Stimulated activated CD4-positive, alpha-beta T cell treated with anti-CD3 and anti-CD28 coated beads, Interleukin-1b, Interleukin-23, amount 100 ng/mL, for 4 hours (primary cell): ENCODE measurements at places on chromosomes 5 and 9.

GRCh38 chr9:131608493-131609037, 63.2 kb downstream of the PRRT1B start:
- DNase-seq = no peak

GRCh38 chr9:38682713-38683112, 37.2 kb downstream of the FAM240B start:
- no peak for DNase-seq

GRCh38 chr5:113378514-113378913, 56.3 kb downstream of the TSSK1B start:
- no peak for DNase-seq

DNA sequence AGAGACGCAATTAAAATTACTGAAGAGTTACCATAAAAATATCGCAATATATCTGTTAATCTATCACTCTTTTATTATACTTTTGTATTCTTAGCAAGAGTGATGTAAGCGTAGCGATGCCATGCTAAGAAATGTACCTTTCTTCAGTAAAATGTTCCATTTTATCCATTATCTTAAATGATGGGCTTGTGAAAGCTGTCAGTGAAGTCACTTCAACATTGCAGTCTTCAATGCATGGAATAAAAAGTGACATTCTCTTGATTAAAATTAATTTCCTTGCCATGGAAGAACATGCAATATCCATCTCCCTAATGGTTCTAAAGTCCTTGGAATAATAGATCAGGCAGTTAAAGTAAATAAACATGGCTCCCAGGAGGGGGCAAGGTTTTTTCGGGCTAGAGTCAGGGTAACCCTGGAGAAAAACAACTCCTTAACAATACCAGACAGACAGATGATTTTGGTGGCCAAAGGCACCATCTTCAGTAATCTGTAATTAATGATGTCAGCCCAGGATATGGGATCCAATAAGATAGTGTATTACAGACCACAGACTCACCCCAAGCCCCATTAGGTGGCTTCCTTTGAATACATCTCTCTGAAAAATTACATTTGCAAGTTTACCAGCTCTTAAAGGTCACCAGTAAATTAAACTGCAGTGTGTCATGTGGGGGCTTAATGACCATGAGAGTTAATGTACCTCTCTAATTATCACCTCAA, 677.1 kb downstream of the DTWD2 start:
- DNase-seq = no peak

DNA sequence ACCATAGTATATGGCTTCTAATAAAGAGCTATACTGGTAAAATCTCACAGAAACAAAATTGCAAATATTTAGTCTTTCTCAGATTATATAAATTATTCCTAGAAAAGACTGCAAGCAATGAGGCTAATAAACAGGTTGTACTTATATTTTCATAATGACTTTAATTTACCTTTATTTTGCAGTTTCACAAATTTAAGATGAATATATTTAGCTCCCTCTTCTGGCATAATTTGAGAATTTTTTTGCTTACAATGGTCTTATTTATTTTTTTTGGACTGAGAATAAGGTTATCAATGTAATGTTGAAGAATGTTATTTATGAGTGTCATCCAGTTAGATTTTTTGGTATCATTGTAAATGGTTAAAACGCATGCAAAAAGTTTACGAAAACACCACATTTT, 56.7 kb downstream of the PIK3R1 start:
- no peak for DNase-seq

GRCh38 chr5:59140133-59140532, 557.3 kb downstream of the RAB3C start:
- no peak for DNase-seq

DNA sequence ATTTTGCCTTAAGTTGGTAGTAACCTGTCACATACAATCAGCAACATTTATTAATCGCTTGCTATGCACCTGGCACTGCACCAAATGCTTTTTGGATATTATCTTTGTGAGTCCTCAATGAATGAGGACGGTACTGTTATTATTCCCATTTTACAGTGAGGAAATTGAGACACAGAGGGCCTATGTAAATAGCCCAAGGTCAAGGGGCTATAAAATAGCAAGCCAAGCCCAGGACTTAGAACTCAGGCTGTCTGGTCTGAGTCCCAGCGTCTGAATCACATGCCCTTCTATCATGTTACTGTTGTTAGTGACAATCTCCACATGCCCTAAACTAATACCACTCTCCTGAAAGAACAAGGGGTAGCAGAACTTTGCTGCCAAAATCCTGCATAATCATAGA, 60.0 kb downstream of the ERAP1 start:
- DNase-seq = no peak

DNA sequence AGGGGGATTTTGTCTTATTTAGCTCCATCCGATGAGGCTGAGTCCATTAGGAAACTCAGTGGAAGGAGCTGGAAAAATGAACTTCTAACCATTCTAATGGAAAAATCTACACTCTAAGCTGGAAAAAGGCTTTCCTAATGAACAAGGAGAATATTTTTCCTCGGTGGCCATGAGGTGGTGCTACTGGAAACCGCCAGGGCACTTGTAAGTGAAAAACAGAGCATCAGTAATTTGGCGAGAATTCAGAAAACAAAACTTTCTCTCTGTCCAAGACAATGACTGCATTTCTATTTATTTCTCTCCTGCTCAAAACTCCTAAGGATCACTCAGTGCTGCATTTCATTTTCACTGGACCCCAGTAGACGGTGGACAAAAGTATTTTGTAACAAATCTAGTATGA, 237.6 kb downstream of the TENT4A start:
- no peak for DNase-seq

GRCh38 chr5:7644723-7645122, 206.2 kb downstream of the CFAP90 start:
- DNase-seq = no peak

DNA sequence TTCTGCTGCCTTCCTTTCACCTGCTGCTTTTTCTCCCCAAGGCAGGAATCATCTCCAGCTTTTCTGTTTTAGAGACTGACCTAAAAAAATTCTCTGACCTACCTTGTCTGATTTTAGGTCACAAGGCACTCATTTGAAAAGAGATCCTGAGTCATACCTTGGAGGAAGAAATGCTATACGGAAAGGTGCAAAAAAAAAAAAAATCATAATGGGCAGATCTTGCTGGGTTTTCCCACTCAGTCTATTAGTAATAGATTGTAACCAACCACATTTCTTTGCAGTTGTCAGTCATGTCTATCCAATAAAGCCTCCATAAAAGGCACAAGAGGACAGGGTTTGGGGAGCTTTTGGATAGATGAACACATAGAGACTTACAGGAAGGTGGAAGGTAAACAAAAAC, 70.0 kb downstream of the MTREX start:
- DNase-seq = no peak

GRCh38 chr5:125634216-125634835, 788.9 kb upstream of the GRAMD2B start:
- no peak for DNase-seq

DNA sequence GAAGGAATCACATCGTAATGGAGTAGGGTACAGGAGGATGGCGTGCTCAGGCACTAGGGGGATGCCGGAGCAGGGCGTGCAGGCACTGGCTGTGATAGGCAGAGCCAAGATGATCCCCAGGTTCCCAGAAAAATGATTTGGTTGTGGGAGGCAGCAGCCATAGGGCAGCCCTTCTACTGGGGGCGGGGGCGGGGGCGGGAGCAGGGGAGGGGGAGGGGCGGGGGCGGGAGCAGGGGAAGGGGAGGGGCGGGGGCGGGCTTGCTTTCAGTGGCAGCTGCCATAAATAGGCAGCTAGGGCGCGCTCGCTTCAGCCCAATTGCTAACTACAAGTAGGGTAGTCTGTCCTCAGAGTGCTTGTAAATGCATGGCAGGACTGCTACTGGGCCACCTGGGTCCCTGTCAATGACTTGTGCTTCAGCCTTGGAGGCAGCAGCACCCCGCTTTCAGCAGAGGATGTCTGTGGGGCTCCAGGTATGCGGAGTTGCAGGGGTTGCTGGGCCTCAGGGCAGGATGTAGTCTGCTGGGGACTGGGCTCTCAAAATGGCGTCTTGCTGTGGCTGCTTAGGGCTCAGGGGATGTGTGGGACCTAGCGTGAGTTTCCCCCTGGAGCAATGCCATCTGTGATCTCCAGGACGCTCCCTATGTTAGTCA, 354.3 kb downstream of the RAB3C start:
- no peak for DNase-seq

GRCh38 chr5:15719784-15720183, 219.8 kb downstream of the FBXL7 start:
- DNase-seq = no peak

- DNase-seq = no peak
These were observed 159.3 kb downstream of the DMAC1 start for GRCh38 chr9:7640231-7640630.

- no peak for DNase-seq
These were observed 141.8 kb upstream of the MAST4 start for GRCh38 chr5:66454186-66455078.

DNA sequence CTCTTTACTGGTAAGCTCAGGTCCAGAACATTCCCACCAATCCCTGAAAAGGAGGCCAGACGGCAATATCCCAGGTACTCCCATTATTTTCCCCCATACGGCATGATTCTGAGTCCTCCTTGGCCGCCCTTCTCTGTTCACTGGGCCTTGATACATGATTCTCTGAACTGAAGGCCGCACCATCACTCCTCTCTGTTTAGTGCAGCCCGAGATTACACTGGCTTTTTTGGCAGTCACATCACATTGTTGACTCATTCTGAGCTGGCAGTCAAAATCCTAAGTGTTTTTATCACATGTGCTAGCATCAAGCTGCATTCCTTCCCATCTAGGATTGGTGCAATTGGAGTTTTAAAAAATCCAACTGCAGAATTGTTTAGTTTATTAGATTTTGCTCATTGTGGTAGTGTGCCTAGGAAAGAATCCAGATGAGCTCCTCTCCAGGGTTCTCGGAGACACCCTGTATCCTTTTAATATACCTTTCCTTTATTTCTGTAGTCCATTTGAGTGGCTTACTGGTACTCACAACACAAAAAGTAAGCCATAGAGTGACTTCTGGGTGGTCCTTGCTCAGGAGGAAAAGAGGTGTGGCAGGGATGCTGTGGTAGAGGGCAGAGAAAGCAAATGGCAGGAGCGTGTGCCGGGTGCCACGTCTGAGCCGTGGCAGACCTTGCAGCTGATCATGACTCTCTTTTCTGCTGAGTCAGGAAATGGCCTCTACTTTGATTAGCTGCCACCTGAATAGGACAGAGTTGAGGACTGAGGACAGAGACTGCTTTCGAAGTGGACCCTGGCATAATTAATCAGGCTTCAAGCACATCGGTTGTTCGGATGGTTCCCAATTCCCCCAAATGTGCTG, 121.1 kb upstream of the IL12B start:
- no peak for DNase-seq

DNA sequence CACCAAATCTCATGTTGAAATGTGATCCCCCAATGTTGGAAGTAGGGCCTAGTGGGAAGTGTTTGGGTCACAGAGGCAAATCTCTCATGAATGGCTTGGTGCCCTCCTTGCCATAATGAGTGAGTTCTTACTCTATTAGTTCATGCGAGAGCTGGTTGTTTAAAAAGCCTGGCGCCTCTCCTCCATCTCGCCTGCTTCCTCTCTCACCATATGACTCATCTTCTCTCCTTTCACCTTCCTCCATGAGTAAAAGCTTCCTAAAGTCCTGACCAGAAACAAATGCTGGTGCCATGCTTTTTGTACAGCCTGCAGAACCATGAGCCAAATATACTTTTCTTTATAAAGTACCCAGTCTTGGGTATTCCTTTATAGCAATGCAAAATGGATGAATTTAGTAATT, 20.9 kb upstream of the ARHGAP26 start:
- no peak for DNase-seq

- DNase-seq = no peak
These were observed 10.2 kb downstream of the SARDH start for GRCh38 chr9:133727876-133728441.

GRCh38 chr5:122909470-122910100, 64.2 kb downstream of the SNX24 start:
- DNase-seq = no peak

DNA sequence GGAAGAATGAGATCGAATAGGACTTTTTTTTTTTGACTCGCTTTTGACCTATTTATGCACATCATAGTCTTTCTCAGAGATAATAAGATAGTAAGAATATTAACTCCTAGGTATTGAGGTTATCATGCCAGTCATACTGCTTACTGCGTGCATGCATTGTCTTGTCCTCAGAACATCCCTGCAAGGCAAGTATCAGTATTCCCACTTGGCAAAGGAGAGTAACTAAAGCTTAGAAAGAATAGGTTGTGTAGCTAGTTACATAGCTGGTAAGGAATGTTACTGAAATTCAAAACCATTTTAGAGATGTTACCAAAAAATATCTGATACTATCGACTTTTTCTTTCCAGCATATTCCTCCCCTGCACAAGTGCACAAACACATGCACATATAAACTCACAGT, 296.1 kb upstream of the CLINT1 start:
- DNase-seq = no peak

GRCh38 chr5:57711471-57711870, 228.9 kb upstream of the ACTBL2 start:
- DNase-seq = no peak

GRCh38 chr9:134561427-134562145, 80.0 kb upstream of the COL5A1 start:
- no peak for DNase-seq

GRCh38 chr5:55850839-55851674, at the start of gene IL31RA:
Gene IL31RA (plus strand): TSS chr5:55851357. CDS start chr5:55851571, 214 bp downstream.
- no peak for DNase-seq

GRCh38 chr5:61416420-61416819, 84.4 kb downstream of the ZSWIM6 start:
- no peak for DNase-seq

- DNase-seq = no peak
These were observed 69.3 kb downstream of the COL23A1 start for GRCh38 chr5:178520851-178521250.

DNA sequence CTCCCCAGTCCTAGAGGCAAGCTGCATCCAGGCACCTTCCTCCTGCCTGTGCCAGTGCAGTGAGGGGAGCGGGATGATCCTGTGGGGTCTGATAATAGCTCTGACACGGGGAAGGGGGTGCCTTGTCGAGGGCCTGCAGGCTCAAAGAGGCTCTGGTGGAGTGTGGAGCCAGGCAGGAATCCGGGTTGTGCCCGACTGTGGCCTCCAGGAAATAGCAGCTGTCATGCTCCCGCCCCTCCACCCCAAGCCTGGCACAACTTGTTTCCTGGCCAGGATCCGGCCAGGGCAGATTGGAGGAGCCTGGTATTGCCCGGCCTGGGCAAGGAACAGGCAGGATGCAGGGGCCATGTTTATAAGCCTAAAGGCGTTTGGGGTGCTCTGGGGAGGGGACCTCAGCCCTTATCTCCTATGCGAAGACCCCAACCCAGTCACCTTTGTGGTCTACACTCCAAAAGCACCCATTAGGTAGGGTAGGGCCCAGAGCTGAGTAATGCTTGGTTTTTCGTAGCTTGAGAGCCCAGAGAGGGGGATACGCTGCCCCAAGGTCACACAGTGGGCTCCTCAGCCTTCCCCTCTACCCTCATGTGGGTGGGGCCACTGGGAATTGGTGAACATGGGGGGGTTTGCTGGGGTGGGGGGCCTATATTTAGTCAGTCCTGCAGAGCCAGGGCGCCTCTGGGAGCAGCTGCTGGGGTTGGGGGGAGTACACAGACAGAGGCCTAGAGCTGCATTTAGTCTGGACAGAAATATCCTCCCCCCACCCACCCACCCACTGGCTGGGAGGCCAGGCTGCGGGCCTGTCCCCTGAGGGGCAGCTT, 12.2 kb downstream of the CXXC5 start:
- DNase-seq = no peak
